HCEC 1CT (cell line): ENCODE measurements at places on chromosomes 12 and 14.

GRCh38 chr14:44404036-44404435 lies 103.0 kb downstream of the FSCB start:
- DNase-seq, result no peak

DNA sequence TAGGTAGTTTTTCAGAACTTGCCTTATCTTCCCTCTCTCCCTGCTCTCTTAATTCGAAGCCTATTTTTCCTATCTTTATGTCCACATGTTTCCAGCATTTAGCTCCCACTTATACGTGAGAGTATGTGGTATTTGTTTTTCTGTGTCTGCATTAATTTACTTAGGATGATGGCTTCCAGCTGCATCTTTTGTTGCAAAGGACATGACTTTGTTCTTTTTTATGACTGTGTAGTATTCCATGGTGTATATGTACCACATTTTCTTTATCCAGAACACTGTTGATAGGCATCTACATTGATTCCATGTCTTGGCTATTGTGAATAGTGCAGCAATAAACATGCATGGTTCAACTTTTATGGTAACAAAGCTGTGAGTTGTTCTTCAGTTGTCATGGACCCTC lies 7.8 kb upstream of the CLEC2D start:
- no peak for DNase-seq

DNA sequence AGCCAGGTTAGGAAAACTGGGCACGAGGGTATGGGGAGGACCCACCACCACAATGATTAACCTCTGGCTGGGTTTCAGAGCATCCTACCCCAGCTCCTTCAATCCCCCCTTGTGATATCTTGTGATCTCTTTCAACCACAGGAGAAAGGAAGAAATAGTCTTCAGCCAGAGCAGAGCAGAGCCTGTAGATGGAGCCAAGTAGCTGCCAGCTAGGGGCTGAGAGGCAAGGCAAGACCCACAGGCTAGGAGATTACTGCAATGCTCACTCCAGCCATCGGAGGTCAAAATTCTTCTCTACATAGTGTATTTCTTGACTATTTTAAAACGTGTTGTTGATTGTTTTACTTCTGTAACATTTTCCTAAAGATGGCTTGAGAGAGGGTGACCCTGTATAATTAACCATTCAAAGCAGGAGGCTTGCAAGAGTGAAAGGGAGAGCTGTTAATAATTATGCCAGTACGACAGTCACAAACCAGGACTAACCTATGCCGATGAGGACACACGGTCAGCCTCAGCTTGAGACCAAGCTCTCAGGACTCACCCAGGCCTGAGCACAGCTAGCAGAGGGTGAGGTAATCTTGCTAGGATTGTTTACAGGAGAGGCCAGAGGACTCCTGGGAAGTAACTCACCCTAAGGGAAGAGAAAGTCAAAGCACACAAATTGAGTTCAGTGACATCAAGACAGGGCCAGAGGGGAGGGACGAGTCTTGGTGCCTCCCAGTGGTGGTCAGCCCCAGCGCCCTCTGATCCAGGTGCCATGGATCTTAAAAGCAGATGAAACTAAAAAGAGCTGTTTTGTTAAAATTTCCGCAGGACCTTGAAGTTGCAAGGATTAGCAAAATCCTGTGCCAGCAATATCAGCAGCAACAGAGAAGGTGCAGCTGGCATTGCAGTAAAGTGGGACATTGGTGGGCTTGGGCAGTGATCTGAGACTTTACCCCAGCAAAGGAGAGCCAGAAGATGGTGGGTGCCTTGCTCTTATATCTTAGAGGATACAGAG lies 29.8 kb upstream of the CDKN3 start:
- peak; percentile 64 for DNase-seq

DNA sequence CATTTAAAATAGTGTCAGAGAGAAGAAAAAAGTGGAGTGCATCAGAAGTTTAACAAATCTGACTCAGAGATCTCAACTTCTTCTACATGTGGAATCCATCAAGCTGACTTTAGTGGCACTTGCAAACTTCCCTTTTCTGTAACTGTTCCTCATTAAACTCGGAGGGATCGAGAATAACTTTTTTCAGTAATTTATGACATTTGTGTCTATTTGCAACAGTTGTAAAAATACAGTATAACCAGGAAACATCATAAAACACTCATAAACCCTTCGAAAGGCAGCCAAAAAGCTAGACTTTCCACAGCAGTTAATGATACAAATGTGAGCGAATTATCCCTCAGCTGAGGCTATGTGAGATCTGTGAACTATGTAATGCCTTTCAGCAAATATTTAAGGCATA lies 1936.8 kb upstream of the SEL1L start:
- DNase-seq, result no peak

- no peak for DNase-seq
These were observed 575 bp downstream of the TRAF3 start for GRCh38 chr14:102777711-102778337.

- peak; percentile 99 for DNase-seq
These were observed 194.6 kb upstream of the KRR1 start for GRCh38 chr12:75705749-75706711.

DNA sequence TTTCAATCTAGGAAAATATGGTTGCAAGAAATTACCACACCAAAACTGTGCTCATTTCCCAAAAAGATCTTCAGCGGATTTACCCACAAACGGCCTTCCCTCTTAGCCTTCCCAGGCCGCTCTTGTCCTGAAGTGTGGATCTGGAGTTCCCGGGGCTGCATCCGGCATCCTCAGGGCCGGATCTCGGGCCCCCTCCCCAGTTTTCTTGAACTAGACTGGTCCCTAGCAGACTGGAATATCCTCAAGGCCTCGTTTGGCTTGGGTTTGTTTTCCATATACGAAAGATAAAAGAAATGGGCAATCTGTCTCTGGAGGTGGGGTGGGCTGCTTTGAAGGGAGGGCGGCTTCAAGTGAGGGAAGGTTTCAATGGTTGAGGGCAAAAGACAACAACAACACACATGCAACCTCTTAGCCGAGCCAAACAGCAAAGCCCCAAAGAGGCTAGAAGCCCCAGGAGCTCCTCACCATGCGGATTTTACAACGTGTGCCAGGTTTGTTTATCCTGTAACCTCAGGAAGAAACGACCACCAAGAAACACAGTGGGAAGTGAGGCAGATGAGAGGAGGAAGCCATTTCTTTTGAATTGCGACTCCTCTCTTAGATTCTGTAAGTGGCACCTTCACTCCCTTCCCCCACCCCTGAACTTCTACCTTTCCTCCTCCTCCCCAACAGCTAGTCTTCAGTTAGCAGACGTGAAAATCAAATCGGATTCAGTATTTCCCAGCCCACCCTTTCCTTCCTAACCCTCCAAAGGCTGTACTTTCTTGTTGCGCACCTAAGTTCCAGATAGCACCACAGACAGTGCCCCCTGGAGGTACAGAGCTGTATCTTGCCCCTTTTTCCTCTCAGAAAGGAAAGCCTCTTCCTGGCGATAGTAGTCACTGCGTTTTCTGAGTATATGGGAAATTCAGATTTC lies 2.6 kb downstream of the MYF6 start:
- no peak for DNase-seq

GRCh38 chr12:95102916-95103671 lies 29.7 kb upstream of the NR2C1 start:
- peak; percentile 96 for DNase-seq

GRCh38 chr14:51845811-51846210 lies 14.6 kb upstream of the GNG2 start:
- DNase-seq, result peak; percentile 34

DNA sequence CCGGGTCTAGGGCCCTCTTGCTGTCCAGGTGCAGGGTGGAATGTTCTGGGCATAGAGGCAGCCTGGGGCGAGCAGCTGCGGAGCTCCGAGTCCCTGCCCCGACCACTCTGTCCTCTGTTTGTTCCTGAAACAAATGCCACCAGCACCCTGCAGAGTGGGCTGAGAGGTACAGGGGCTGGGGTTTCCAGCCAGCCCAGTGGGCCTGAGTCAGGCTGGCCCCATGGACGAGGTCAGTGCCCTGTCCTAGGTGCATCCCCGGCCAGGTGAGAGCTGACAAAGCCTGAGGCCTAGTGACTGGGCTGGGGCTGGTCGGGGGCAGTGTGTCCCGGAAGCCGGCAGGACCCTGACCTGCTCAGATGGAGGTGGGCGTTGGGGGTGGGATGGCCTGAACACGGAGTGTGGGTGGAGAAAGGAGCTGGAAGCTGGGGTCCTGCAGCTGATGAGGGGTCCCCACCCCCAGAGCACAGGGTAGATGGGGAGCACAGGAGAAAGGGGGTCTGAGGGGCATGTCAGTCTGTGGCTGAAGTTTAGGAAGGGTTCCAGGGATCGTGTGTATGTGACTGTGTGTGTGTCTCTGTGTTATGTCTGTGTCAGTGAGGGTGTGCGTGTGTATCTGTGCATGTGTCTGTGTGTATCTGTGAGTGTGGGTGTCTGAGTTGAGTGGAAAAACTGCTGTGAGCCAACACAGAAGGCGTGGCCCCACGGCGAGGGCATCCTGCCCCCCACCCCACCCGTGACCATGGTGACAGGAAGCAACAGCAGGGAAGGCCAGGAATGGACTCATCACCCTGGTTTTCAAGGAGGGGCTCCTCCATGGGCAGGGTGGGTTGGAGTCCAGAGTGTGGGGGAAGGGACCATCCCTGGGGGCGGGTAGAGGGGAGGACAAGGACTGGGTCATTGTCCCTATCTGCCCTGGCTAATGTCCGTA lies 2.4 kb upstream of the CRIP1 start:
- no peak for DNase-seq

GRCh38 chr12:79956896-79957295 lies 22.0 kb upstream of the PPP1R12A start:
- DNase-seq, result no peak
